ENCODE measurements at places on chromosomes 5 and 9.

DNA sequence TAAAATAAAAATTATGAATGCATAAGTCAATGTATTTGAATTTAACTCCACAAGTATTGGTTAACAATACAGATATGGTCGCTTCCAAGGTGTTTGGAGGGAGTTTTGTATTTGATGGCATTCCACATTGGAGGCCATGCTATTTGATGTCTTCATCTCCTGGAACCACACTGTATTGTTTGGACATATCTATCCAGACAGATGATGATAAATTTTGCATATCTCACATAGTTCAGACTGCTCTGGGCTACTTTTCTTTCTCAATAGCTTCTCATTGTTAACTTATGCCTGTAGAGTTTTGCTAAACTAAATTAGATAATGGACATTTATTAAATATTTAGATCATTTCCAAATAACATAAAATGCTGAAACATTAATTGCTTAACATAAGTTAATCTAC lies 58.0 kb downstream of the CDKN2A start:
- no peak for DNase-seq

DNA sequence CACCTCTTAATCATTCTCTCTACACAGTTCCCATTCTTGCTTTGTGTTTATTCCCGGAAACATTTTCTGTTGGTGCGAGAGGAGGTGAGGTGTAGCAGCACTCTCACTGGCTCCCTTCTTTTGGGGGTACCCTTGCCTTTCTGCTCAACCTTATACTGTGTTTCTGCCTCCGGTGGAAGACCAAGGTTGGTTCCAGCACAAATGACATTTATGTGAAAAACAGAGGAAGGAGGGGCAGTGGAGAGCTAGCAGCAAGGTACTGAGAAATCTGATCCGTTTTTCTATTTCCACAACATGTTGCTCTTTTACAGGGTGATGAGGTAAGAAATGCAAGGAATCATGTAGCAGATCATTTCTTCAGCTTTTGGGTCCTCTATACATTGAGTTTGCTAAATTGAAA lies 648.0 kb upstream of the DMAC1 start:
- DNase-seq, result no peak

GRCh38 chr9:132548751-132549640 lies 33.4 kb upstream of the BARHL1 start:
- no peak for DNase-seq

DNA sequence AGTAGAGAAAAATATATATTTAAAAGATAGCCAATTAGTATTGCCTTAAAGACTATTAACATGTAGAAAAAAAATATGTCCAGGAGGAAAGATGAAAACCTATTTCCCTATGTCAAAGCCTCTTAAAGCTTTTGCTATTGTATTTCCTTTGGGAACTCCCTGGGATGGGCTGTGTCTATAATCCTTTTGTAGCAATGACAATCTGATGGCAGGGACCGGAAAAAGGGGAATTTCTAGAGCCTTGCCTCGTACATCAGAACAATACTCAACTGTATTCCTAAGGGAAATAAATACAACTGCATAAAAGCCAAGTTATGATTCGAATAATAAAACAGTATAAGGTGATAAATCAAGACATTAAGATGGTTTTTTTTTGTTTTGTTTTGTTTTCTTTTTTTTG lies 257.3 kb downstream of the MLLT3 start:
- DNase-seq, result no peak

DNA sequence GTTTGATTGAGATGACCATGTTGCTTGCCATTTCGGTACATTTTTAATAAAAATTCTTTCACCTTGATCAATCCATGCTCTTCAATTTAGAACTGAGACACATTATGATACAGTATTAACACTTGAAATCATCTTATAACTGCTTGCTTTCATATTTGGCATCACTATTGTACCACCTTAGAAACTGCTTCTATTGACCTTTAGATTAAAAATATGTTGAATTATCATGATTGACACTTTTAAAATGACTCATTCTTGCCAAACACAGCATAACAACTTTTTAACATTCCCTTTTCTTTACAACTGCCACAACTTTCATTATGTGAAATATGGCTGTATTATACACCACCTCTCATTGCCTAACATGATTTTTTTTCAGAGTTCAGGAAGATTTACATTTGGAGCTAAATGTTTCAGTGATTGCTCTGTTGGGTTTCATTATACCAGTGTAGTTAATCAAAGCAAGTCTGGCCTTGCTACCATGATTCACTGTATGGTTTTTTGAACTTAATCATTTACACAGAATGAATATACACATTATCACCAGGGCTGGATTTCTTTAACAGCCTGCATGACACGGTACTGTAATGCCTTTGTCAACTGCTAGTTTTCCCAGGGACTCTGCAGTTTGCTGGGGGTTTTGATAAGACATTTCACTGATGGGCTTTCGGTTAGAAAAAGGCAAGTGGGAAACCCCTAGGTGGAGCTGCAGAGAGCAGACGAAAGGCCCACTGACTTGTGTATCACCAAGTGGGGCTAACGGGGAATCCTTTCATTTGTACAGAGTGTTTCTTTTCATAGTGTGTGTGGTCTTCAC lies 93.6 kb upstream of the TLE4 start:
- DNase-seq, result no peak

Measured in SIG-M5 (cell line).